ENCODE measurements at places on chromosomes 16 and 17. TPM values are rescaled to one million over a fixed set of nuclear protein-coding genes. Genes with fewer than 3 reads are reported as not detected.

- no peak for DNase-seq
Observed at GRCh38 chr16:30949650-30950515, 1.0 kb downstream of the ORAI3 start.

DNA sequence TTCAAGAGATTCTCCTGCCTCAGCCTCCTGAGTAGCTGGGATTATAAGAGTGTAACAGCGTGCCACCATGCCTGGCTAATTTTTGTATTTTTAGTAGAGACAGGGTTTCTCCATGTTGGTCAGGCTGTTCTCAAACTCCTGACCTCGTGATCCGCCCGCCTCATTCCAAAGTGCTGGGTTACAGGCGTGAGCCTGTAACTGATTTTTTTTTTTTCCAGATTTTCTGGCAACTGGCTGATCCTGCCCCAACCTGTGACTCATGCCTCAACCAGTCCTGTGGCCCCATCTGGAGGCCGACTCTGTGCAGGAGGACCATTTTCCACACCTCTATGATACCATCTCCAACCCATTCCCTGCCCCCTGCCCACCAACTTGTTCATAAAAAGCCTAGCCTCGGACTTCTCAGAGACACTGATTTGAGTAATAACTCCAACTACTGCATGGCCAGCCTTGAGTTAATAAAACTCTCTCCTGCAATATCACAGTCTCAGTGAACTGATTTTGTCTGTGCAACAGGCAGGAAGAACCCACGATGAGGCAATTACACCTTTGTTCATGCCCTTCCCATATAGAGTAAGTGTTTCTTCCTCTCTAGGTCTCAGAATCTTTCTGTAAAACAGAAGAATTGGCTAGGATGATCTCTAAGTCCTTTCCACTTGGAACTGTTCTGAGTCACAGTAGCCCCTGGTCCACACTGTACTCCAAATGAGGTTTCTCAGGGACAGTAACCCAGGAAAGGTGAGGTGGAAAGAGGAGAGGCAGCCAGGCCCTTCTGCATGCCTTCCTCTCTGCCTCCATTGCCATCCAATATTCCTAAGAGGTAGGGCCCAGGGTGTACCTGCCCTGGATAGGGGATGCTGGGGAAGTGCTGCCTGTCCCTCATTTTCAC lies 8.8 kb upstream of the CNOT1 start:
- DNase-seq, result no peak

GRCh38 chr16:81634380-81635062 lies 144.6 kb upstream of the PLCG2 start:
- no peak for DNase-seq

DNA sequence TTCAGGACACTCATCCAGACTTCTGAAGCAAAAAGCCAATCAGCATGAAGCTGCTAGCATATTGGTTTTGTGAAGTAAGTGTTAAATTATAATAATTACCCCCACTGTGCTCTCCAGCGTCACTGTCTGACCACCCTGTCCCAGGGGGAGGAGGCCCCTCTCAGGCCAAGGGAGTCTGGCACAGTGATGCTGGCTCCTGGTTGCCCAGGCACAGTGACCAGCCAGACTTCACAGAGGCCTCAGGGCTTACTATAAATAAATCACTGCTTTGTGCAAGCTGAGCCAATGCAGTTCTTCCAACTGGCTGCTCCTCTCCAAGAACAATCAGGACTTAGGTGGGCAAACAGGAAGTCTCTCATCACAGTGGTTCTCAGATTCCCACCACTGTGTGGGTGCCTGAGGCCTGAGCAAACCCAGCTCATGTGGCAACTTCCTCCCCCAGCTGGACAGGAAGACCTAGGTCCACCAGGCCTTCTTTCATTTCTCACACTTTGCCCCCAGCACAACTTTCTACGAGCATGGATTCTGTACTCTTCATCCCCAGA lies 1.7 kb upstream of the DBNDD1 start:
- DNase-seq, result no peak

DNA sequence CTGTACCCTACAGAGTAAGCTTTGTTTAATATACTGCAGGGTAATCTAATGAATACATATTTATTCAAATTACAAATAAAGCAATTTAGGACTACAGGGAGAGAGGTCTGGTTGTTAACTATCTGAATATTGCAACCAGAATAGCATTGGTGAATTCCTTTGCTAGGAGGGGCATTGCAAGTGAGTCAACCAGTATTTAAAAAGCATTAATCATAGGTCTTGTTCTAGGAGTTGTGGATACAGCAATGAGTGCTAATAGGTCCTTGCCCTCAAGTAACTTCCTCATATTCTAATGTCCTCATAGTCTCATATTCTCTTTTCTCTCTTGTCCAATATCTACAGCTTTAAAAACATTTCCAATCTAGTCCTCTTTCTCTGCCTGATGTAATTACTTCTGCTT lies 531.4 kb downstream of the CDH11 start:
- no peak for DNase-seq

- DNase-seq, result no peak
Observed at GRCh38 chr17:17561408-17562145, 29.9 kb downstream of the PEMT start.

- no peak for DNase-seq
Observed at GRCh38 chr17:83034525-83034924, 44.9 kb upstream of the METRNL start.

DNA sequence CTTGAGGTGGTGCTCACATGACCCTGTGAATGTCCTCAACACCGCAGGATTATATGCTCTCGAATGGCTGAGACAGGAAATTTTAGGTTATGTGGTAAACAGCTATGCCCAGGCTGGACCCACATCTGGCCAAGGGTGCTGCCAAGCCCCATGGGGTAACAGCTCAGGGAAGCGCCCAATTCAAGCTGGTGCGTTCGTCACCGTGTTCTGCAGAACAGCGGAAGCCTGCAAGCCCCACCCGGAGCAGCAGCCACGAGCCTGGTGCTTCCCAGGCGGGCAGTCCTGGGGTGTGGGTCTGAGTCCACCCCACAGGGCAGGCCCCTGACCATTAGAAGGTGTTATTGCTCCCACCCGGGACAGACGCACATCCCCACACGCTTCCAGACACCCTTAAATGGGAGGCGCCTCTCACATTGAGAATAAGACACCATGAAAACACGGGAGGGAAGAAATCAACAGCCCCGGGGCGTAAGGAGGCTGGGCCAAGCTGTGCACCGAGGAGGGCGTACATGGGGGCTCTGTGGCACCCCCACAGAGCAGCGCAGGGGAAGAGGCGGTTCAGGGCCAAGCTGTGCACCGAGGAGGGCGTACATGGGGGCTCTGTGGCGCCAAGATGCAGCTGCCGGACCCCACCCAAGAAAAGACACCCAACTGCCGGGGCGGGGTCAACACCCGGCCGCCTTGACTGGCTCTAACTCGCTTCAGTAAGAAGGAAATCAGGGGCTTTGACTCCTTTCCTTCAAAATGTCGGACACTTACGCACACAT lies 2.9 kb upstream of the CYBA start:
- no peak for DNase-seq

DNA sequence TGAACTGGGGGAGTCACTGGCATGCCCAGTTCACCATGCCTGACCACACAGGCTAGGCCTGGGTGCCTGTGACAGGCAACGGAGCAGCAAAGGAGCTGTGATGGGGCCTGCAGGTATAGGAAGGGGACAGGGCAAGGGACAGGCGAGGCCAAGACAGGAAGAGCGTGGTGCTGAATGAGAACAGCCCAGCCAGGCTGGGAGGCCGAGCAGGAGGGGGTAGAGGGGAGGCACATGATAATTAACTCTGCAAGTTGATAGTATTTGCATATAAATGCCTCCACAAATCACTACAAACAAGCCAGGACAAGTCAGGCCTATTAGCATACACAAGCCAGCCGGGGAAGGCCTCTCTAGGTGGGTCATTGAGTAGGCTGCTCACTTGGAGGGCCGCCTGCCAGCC lies 7.8 kb downstream of the ZFHX3 start:
- DNase-seq, result no peak

GRCh38 chr17:66330646-66331037 lies 28.2 kb downstream of the PRKCA start:
- no peak for DNase-seq

- no peak for DNase-seq
Observed at GRCh38 chr17:57892820-57893595, 43.2 kb upstream of the MRPS23 start.

- no peak for DNase-seq
Observed at GRCh38 chr17:77571155-77571981, 387.1 kb upstream of the TNRC6C start.

DNA sequence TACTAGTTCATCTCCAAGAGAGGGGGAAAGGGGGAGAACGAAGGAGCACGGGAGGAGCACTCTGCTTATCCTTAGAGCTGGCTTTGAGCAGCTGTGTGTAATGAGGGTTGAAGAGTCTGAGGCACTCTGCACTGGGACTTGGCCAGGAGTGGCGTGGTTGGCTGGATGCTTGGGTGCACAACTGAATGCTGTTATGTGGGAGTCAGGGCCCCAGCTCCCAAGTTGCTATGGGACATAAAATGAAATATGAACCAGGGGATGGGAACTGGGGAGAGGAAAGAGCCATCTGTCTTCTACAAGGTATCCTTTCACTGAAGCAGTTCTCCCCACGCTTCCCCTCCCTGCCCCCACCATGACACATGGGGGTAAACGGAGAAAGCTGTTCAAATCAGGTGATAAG lies 105.9 kb upstream of the ANKFN1 start:
- no peak for DNase-seq

DNA sequence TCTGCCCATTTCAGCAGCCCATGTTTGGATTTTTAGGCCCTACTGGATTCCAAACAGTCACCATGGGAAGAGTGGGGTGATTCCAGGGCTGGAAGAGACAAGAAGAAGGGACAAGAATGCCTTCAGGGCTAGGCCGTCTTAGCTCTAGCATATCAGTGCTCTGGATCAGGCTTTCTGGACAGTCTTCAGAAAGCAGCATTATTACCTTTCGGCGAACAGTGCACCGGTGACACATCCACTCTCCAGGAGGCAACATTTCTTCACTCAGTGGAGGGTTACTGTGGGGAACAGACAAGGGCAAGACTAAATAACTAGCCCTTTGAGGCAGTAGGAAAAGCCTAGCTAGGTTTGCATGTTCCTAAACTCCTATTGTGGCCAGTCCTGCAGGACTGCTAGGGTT lies 23.9 kb upstream of the DHRS13 start:
- no peak for DNase-seq

DNA sequence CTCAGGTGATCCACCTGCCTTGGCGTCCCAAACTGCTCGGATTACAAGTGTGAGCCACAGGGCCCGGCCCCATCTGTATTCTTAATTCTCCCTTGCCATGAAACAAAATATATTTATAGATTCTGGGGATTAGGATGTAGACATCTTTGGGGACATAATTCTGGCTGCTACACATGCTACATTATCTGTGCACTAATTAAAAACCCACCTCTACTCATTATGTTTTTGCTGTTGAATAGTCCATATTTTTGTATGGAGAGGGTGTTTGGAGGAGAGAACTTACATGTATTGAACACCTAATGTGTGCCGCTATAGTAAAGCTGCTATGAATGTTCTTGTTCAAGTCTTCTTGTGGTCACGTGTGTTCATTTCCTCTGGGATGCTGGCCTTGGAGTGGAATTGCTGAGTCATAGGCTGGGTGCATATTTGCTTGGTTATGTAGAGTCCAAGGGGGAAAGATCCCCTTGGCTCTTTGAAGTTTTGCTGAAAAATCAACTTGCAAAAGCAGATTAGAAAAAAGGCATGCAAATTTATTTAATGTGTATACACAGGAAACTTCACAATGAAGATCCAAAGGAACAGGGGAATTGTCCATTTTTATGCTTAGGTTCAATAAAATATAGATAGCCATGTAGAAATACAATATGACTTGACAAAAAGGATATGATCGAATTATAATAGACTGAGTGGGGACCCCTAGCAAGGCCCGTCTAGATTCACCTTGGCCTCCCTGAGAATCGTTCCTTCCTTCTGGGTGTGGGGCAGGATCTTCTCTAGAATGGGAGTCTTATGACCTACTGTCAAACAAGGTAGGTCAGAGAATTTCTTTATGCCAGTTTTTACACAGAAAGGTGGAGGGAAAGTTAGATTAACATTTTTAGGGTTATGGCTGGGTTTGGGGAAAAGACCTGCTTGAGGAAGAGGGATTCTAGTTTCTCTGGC lies 42.1 kb upstream of the GPRC5B start:
- no peak for DNase-seq

GRCh38 chr17:76079535-76079955 lies 563 bp downstream of the ZACN start:
- no peak for DNase-seq

DNA sequence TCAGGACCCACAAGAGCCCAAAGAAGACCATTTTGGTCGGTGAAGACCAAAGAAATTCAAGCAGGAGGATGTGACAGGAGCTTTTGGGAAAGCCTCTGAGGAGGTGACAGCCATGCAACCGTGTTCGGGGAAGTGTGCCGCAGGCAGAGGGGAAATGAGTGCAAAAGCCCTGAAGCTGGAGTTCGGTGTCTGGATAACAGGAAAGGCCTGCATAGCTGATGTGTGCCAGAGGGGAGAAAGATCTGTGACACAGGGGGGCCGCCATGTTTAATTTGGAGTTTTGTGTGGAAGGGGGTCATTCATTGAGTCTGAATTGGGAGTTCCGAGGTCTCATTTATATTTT lies 870 bp upstream of the ZC3H7A start:
- no peak for DNase-seq

GRCh38 chr17:63258785-63259184 lies 187.3 kb downstream of the CYB561 start:
- no peak for DNase-seq

KRTAP4-5 gene
- total RNA-seq, result not detected

GUCY2D gene
- 0.05 TPM for total RNA-seq

NOS2 gene
- total RNA-seq, result 0.33 TPM

KAT8 gene
- 62.3 TPM for total RNA-seq

NPIPB9 gene
- total RNA-seq, result 0.42 TPM

WDR45B gene
- total RNA-seq, result 33.0 TPM

CCDC200 gene
- not detected for total RNA-seq

C16orf92 gene
- total RNA-seq, result not detected

TLCD2 gene
- total RNA-seq, result 0.24 TPM

MYCBPAP gene
- total RNA-seq, result 1.2 TPM

CLEC18B gene
- total RNA-seq, result 0.28 TPM

NATD1 gene
- total RNA-seq, result 2.7 TPM

CWC25 gene
- 18.7 TPM for total RNA-seq

KRTAP2-1 gene
- not detected for total RNA-seq

CDH1 gene
- 30.9 TPM for total RNA-seq

MYBBP1A gene
- 21.5 TPM for total RNA-seq

PHAF1 gene
- 7.7 TPM for total RNA-seq

All from thymus (tissue), 14 donors.